ENCODE measurements at places on chromosomes 2 and 18. TPM values are rescaled to one million over a fixed set of nuclear protein-coding genes. Genes with fewer than 3 reads are reported as not detected.
A peak's percentile ranks its signal among the peaks of the same experiment; 100 is the strongest.

The CRYBA2 gene
- not detected for total RNA-seq

DNA sequence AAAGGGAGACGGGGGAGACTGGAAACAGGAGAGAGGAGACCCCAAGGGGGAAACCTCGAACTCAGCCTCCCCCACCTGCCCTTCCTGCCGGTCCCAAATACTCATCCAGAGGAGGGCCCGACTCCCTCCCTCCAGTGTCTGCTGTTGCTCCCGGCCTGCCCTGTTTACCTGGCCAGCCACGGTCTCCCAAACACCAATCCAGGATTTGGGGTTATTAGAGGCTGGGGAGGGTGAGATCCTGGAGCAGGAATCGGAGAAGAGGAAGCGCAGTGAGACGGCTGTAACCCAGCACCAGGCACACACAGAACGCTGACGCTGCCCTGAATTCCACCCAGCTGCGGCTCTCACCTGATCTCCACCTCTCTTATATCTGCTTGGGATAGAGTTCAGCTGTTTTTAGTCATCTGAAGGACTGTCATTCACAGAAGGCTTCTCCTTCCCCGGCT is 213.0 kb downstream of the TNS1 start:
- no peaks in the 10 kb centered on the region for H3K27me3 ChIP-seq
- no peak for DNase-seq
- H3K4me3 ChIP-seq: no peak overlapping the region
- no peak overlapping the region for H3K27ac ChIP-seq
- no peaks in the 10 kb centered on the region for H3K36me3 ChIP-seq

GRCh38 chr2:14385043-14385442 is 247.5 kb upstream of the LRATD1 start:
- no peaks in the 10 kb centered on the region for H3K27me3 ChIP-seq
- H3K4me3 ChIP-seq: no peak overlapping the region
- no peaks in the 10 kb centered on the region for H3K36me3 ChIP-seq
- no peak for DNase-seq
- H3K27ac ChIP-seq: no peak overlapping the region

DNA sequence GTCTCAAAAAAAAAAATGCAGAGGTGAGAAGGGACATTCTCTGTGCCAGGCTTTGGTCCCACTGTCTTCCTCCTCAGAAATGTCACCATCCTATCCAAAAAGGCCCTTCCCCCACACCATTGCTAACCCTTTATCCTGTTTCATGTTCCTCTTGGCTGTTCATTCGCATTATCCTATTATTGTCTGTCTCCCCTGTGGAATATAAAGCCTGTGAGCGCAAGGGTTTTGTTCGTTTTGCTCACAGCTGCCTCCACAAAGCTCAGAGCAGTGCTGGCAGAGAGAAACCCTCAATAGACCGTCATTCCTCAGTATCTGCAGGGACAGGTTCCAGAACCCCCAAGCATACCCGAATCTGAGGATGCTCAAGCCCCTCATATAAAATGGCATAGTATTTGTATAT is 91.8 kb downstream of the LOXHD1 start:
- H3K4me1 ChIP-seq: no peaks in the 10 kb centered on the region
- no peaks in the 10 kb centered on the region for H3K36me3 ChIP-seq
- H3K4me3 ChIP-seq: no peak overlapping the region
- H3K27ac ChIP-seq: no peak overlapping the region
- peaks cover 100% of the 10 kb centered on the region for H3K27me3 ChIP-seq

GRCh38 chr2:138244501-138244925 is 257.1 kb upstream of the SPOPL start:
- H3K4me1 ChIP-seq: no peaks in the 10 kb centered on the region
- H3K36me3 ChIP-seq: no peaks in the 10 kb centered on the region
- no peak overlapping the region for H3K4me3 ChIP-seq
- no peak overlapping the region for H3K27ac ChIP-seq
- no peaks in the 10 kb centered on the region for H3K27me3 ChIP-seq

DNA sequence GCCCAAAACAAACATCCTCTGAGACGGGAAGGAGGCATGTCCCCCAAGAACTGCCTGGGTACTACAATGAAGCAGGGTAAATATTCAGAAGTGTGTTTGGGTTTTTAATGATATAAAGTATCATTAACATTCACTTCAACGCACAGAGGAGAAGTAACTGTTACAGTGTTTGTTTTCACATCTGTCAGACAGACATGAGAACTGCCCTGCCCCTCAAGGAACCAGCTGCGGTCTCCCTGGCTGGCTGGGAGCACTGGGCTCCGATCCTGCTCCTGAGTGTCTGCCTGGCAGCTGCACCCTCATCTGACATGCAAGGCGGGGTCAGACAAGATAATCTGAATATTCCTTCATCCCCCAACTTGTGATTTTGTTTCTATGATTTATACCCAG is 75.6 kb downstream of the MBP start:
- H3K4me1 ChIP-seq: peaks cover 42% of the 10 kb centered on the region
- peaks cover 9% of the 10 kb centered on the region for H3K36me3 ChIP-seq
- no peaks in the 10 kb centered on the region for H3K27me3 ChIP-seq
- H3K27ac ChIP-seq: peak overlapping the region; percentile 98
- no peak for DNase-seq

- no peak overlapping the region for H3K27ac ChIP-seq
- H3K27me3 ChIP-seq: no peaks in the 10 kb centered on the region
- H3K36me3 ChIP-seq: no peaks in the 10 kb centered on the region
- no peaks in the 10 kb centered on the region for H3K4me1 ChIP-seq
- no peak for DNase-seq
- no peak overlapping the region for H3K4me3 ChIP-seq
These were observed 170.0 kb downstream of the CERS6 start for GRCh38 chr2:168626096-168626495.

GRCh38 chr2:170113168-170113894 is 64.6 kb upstream of the MYO3B start:
- H3K27ac ChIP-seq: no peak overlapping the region
- H3K36me3 ChIP-seq: no peaks in the 10 kb centered on the region
- H3K27me3 ChIP-seq: no peaks in the 10 kb centered on the region
- H3K4me1 ChIP-seq: no peaks in the 10 kb centered on the region

DNA sequence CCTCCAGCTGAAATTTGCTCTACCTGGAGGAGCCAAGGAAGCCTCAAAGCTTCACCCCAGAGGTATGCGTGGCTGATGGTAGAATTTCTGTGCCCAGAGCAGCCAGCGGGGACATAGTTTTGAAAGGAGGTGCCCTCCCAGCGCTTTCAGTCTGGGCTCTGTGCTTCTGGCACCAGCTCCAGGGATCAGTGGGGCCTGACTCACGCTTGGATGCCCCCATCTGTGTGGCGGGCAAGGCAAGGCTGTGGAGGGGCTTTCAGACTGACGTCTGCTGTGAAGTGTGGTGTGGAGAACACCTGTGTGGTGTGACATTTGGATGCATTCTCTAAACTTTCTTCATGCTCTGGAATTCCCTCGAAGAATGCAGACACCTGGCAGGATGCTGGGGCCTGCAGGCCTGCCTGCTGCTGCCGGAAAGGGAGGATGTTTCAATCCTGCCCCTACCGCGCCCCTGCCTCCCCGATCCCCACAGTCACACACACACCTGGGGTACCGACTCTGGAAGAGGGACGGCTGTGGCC is 84.1 kb downstream of the CTIF start:
- peak; percentile 54 for DNase-seq
- no peaks in the 10 kb centered on the region for H3K36me3 ChIP-seq
- peaks cover 35% of the 10 kb centered on the region for H3K4me1 ChIP-seq
- H3K4me3 ChIP-seq: no peak overlapping the region
- no peaks in the 10 kb centered on the region for H3K27me3 ChIP-seq
- peak overlapping the region; percentile 61 for H3K27ac ChIP-seq

The TTR gene
- total RNA-seq: not detected

DNA sequence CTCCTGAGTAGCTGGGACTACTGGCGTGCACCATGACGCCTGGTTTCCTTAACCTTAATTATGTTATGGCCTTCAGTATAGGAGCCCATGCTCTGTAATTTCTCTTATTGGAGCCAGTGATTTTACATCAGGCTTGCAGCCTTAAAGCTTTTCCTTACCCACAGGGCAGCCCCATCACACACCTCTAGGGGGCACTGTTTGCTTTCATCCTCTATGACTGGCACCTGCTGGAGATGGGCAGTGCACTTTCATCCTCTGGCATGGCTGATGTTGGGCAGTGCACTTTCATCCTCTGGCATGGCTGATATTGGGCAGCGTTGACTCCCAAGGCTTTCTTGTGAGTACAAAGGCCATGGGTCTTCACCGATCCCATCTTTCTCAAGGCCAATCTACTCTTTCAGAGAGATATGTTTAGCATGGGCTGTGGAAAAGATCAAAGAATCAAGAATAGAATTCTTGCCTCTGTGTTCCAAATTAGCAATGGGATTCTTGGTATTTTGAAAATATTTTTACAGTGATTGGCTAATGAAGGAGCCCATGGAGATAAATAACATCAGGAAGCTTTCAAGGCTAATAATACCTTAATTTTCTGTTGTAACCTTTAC is 80.7 kb upstream of the MEX3C start:
- no peaks in the 10 kb centered on the region for H3K27me3 ChIP-seq
- peak; percentile 35 for DNase-seq
- H3K4me3 ChIP-seq: no peak overlapping the region
- no peaks in the 10 kb centered on the region for H3K36me3 ChIP-seq

DNA sequence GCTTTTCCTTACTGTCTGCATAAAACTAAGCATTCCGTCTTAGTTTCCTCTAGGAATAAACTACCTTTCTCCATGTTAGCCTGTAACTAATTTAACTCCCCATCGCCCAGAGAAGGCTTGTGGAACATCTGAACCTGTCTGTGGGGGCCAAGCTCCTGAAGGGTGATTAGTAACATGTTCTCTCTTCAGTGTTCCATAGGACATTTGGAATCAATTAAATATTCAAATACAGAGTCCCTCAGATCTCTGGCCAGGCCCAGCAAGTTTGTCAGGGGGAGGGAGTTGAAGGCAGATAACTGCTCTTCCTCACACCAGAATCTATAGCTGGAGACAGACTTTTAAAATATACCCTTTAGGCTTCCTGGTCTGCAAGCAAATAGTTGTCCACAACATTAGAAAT is 8.8 kb downstream of the RDH14 start:
- H3K4me1 ChIP-seq: no peaks in the 10 kb centered on the region
- H3K36me3 ChIP-seq: peaks cover 14% of the 10 kb centered on the region
- H3K4me3 ChIP-seq: no peak overlapping the region
- no peak for DNase-seq

The SRD5A2 gene
- total RNA-seq: not detected
